ENCODE measurements at places on chromosomes 1 and 21. TPM values are rescaled to one million over a fixed set of nuclear protein-coding genes. Genes with fewer than 3 reads are reported as not detected.

MTF1 gene
- 0.69 TPM for total RNA-seq

PGBD5 gene
- total RNA-seq, result 2.5 TPM

CFAP74 gene
- total RNA-seq, result not detected

UBE2U gene
- total RNA-seq, result not detected

TPTE gene
- 1.2 TPM for total RNA-seq

LCE1F gene
- total RNA-seq, result not detected

NOS1AP gene
- total RNA-seq, result 2.4 TPM

KANK4 gene
- total RNA-seq, result 0.09 TPM

GPR25 gene
- not detected for total RNA-seq

ATF3 gene
- total RNA-seq, result 0.86 TPM

FCRL4 gene
- total RNA-seq, result not detected

C1orf115 gene
- total RNA-seq, result 1.2 TPM

TLCD4 gene
- total RNA-seq, result 14.4 TPM

SLC9A1 gene
- total RNA-seq, result 2.3 TPM

Data from A172 (cell line).